ENCODE measurements at places on chromosomes 13 and 19.

DNA sequence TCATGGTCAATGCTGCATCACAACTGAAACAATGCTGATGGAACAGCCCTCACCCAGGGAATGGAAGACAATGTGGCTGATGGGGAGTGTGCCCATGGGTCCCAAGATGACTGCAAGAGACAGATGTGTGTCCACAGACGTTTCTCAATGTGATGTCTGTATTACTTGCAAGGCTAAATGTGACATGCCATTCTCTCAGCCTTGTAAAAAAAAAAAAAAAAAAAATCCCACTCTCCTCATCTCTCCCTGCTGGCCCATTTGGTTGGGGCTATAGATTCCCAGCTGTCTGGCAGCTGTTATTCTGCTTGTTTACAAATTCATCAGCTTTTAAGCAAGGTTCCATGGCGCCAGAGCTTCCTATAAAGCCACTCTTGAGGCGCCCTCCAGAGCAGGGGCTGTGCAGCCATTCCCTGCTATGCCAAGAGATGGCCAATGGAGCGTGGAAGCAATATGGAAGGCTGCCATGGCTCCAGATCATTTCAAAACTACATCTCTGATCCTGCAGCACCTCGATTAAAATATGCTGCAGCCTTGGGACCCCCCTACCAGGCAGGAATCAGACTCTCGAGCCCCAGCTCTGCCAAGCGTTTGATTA is 294.8 kb downstream of the FOXO1 start:
- DNase-seq, result no peak

DNA sequence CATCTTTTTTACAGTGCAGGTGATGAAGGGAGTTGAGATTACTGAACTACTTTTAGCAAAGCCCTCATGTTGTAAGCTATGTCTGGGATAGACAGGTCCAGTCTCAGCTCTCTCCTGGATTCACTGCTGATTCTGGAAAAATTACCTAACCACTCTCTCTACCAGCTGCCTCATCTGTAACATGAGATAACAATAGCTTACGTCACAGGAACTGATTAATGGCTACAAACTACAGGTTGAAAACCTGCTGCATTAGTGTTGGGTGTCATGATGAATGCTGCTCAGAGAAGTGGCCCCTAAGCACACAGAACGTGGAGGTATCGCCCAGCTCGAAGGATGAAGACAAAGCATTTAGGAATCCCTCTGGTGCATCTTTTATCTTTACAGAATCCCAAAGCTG is 277.8 kb downstream of the ABCC4 start:
- DNase-seq, result no peak

DNA sequence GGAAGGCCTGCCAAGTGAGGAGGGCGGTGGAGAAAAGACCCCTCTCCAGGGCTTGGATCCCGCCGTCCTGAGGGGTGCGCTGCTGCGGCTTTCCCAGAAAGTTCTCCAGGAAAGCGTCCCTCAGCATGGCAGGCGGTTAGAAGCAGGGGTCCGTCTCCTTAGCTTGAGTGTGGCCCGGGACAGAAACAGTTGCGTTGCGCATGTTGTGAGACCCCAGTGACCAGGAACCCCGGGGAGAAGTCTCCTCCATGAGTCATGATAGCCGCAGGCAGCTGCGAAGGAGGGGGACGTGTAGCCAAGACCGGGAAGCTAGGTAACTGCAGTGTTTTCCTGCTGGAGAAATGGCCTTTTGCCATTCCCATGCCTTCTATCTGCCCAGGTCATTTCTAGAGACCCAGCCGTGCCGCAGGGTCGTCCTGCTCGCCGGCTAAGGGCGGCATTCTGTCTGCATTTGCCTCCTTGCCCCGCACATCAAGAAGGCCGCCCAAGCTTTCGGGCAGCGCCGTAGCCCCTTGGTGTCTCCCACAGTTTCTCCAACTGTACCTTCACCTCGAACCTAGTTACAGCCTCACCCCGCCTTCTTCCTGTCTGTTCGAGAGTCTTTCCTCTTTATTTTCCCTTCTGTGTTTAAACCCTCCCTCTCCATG is 64.3 kb downstream of the TM9SF2 start:
- DNase-seq, result no peak

- peak; percentile 12 for DNase-seq
Measured at GRCh38 chr19:19068659-19069654, 5.2 kb downstream of the SLC25A42 start.

GRCh38 chr19:30070968-30071632 is 129.1 kb downstream of the URI1 start:
- no peak for DNase-seq

- DNase-seq, result peak; percentile 31
Measured at GRCh38 chr13:29059800-29060199, 239.7 kb downstream of the MTUS2 start.

- DNase-seq, result no peak
Measured at GRCh38 chr13:98490195-98490836, 86.6 kb downstream of the STK24 start.

DNA sequence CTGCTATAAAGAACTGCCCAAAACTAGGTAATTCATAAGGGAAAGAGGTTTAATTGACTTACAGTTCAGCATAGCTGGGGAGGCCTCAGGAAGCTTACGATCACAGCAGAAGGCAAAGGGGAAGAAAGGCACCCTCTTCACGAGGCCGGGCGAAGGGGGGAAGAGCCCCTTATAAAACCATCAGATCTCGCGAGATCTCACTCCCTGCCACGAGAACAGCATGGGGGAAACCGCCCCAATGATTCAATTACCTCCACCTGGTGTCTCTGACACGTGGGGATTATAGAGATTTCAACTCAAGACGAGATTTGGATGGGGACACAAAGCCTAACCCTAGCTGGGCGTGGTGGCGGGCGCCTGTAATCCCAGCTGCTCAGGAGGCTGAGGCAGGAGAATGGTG is 42.8 kb downstream of the SLC6A16 start:
- no peak for DNase-seq

DNA sequence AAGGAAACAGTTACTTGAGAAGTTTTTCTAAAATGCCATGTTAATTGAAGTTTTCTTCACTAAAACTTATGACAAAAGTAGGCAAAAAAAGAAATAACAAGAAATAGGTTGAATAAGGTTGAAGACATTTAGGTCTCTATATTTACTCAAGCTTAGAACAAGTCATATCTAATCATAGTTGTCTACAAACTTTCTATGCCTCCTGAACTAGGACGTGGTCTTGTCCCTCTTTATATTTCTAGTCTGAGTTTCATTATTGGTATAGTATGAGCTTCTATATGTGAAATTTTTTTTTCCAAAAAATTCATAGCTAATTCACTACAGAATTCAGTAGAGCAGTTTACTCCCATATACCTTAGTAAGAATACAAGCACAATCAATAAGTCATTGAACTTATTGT is 836.4 kb downstream of the SLITRK6 start:
- DNase-seq, result no peak

DNA sequence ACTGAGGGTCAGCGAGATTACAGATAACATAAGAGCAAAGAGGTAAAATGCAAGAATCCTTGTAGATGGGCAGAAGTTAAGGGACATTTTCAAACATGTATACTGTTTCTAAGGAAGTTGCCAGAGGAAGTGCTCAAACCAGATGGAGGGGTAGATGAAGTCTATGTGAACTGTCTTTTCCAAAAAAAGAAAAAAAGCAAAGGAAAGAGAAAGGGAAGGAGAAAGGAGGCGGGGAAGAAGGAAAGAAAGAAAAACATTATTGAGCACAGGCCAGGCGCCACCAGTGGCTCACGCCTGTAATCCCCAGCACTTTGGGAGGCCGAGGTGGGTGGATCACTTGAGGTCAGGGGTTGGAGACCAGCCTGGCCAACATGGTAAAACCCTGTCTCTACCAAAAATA is 5.3 kb downstream of the DMAC2 start:
- DNase-seq, result no peak

GRCh38 chr13:40629678-40630384 is 36.6 kb downstream of the FOXO1 start:
- peak; percentile 63 for DNase-seq

DNA sequence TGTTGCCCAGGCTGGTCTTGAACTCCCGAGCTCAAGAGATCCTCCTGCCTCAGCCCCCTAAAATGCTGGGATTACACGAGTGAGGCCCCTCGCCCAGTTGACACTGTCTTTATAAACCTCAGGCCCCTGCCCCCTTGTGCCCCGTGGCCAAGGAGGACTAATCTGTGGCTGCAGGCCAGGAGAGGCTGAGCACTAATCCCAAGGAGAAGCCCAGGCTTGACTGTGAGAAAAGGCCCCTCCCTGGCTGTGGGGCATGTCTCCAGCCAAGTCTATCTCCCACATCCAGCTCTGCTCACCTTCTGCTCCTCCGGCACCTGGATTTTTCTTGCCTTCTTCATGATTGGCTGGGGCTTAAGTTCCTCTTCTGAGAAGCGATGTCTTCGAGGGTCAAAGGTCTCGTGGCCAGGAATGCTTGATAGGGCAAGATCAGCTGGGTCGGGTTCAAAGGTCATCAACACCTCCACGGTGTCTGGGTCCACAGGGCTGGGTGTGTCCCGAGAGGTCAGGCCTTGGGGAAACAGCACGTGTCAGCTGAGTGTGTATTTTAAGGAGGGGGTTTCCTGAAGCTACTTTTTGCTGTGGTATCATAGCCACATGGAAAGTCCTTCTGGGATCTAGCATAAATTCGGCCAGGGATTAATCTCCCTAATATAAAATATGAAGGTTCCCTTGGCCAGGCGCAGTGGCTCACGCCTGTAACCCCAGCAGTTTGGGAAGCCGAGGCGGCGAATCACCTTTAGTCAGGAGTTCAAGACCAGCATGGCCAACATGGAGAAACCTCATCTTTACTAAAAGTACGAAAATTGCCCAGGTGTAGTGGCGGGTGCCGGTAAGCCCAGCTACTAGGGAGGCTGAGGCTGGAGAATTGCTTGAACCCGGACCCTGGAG is 3.8 kb downstream of the DBP start:
- DNase-seq, result no peak

DNA sequence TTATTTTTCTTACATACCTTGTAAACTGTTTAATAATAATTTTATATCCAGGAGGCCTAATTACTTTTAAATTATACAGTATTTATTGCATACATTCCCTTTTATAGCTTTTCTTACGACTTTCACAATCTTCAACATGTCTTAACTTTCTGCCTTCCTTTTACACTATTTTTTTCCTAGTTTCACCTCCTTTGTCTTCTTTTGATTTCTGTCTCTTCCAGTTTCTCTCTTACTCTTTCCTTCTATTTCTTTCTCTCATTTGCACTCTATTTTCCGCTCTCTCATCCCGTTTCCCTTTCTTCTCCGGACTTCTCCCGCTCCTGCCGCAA is 11.5 kb downstream of the ZNF552 start:
- DNase-seq, result no peak

GRCh38 chr19:6501740-6502648 is at the start of gene TUBB4A:
Gene TUBB4A (minus strand): TSS chr19:6502309. CDS start chr19:6502212, 97 bp downstream.
- peak; percentile 46 for DNase-seq

- no peak for DNase-seq
Measured at GRCh38 chr19:3319643-3320353, 46.6 kb upstream of the NFIC start.

DNA sequence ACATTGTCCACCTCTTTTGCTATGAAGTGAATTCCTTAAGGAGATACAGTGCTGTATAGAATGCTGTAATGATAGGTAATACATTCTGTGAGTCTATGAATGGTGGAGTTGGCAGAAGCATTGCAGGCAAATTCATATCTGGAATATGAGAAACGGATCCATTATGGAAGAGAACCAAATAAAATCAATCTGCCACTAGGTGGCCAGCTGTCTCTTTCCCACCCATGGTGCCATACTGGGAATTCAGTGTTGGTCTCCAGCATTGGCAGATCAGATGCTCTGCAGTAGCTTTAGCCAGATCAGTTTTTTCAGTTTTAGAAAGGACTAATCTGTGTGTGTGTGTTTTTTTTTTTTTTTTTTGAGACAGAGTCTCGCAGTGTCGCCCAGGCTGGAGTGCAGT is 27.6 kb downstream of the DNAJC3 start:
- DNase-seq, result no peak

DNA sequence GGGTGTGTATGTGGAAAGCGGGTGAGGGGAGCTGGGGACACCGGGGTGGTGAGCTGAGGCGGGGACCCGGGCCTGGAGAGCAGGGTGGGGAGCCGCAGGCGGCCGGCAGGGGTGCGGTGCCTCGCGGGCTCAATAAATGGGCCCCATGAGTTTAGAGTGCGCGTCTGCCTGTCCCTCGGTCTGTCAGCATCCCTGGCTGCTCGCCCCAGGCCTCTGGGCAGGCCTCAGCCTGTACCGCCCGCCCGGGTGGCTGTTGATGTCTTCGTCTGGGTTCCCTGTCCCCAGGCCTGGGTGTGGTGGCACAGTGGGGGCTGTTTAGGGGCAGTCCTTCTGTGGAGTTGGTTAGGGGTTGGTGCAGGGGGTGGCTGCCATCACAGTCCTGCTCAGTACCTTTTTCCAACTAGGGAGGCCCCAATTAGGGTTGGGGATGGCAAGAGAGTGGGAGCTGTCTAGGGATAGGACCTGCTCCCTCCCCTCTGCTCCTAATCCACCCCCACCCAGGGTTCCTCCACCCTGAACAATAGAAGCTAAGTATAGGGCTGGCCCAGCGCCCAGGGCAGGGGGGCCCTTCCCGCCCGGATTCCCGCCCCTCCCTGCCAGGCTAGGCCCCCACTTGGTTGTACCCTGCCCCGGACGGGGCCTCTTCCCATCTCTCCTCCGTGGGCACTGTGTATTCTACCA is 12.2 kb downstream of the CIC start:
- DNase-seq, result peak; percentile 49

GRCh38 chr19:13784731-13785452 is 10.4 kb upstream of the ZSWIM4 start:
- DNase-seq, result peak; percentile 79

GRCh38 chr19:38727868-38728660 is 16.2 kb downstream of the CAPN12 start:
- no peak for DNase-seq

DNA sequence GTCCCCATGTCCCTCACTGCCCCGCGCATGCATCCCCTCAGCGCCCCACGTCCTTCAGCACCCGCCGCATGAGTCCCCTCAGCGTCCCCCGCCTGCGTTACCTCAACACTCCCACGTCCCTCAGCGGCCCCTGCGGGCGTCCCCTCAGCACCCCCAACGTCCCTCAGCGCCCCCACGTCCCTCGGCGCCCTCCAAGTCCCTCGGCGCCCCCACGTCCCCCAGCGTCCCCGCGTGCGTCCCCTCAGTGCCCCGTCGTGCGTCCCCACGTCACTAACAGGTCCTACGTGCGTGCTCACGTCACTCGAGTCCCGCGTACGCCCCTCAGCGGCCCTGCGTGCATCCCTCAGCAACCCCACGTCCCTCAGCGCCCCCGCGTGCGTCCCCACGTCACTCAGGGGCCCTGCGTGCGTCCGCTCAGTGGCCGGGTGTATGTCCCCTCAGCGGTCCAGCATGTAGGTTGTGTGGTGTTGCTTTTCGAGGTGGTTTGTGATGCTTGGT is 19.5 kb upstream of the GAS6 start:
- DNase-seq, result no peak

Data from RPMI8226 (cell line).